ENCODE measurements at places on chromosomes 12 and 14.

DNA sequence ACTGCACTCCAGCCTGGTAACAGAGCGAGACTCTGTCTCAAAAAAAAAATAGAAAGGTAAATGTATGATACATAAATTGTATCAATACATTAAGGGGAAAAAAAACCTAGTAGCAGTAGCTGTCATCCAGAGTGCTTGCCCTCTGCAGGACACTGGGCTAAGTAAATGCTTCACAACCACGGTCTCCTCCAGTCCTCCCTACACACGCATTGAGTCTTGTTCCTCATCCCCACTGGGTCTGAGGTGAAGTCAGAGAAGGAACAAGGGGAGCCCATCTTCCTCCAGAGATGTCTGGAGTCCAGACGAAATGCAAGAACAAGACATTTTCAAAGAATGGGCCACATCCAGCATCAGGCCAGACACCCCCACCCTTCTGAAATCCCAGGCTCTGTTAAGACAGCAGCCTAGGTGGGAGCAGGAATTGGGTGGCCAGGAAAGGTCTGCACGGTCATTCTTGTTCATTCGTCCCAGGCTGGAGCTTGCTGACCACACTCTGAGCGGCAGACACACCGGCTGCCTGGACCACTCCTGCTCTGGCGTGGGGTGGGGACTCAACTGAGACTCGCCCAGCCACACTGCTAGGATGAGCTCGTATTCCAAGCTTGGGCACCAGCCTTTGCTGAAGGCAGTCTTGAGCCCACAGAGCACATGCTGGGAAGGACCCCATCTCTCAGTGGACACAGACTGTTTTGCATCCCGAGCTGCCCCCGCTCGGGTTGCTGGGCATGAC lies 45.5 kb downstream of the CHGA start:
- no peak for DNase-seq

DNA sequence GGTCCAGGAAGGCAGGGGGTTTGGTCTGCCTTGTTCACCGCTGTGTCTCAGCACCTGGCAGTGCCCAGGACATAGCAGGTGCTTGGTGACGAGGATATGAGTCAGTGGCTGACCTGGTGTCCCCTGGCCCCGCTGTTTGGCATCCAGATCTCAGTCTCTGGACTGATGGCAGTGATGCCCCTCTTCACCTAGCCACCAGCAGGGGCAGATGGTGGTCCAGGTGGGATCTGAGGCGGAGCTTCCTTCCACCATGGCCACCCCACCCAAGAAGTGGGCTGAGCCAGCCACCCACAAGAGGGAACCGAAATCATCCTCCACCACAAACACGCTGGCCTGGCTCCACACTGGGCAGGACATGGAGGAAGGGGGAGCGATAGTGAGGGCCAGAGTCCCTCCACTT lies 16.1 kb upstream of the SH2B3 start:
- DNase-seq: no peak

GRCh38 chr14:43085819-43086218 lies 1421.3 kb downstream of the FSCB start:
- no peak for DNase-seq

- no peak for DNase-seq
Measured at GRCh38 chr14:102571478-102572042, 20.9 kb upstream of the RCOR1 start.

DNA sequence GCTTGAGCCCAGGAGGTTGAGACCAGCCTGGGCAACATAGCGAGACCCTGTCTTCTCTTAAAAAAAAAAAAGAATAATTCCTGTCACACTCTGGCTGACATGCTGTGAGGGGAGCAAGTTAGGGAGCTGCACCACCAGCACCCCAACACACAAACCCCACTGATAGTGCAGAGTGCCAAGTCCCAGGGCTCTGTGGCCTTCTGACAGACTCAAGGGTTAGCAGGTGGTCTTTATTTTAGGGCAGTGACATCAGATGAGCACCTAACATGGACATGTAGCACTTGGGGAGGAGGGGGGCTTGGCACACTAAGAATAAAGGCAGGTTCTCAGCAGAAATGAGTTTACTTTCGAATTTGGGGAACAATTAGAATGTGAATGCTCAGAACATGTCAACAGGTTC lies 6.8 kb downstream of the USP5 start:
- DNase-seq: no peak

- peak; percentile 28 for DNase-seq
Measured at GRCh38 chr14:93906341-93907329, 20.5 kb upstream of the FAM181A start.

GRCh38 chr12:56601503-56601902 lies 28.6 kb downstream of the BAZ2A start:
- DNase-seq: no peak

GRCh38 chr12:51528852-51529650 lies 62.0 kb upstream of the SCN8A start:
- DNase-seq: no peak

DNA sequence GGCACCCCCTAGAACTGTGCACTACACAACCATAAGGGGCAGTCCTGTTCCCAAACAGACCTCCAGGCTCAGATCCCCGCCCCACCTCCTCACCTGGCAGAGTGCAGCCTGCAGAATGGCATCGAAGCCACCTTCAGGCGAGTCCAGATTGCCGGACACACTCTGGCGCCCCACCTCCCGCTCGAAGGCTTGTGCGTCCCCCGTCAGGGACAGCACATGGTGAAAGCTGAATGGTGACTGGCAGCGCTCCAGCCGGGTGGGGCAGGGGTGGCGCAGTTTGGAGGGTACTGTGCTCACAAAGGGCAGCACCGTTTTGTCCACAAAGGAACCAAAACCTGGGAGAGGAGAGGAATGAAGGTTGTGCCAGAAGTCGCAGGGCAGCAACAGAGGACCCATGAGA lies 10.6 kb downstream of the ITGB7 start:
- no peak for DNase-seq

DNA sequence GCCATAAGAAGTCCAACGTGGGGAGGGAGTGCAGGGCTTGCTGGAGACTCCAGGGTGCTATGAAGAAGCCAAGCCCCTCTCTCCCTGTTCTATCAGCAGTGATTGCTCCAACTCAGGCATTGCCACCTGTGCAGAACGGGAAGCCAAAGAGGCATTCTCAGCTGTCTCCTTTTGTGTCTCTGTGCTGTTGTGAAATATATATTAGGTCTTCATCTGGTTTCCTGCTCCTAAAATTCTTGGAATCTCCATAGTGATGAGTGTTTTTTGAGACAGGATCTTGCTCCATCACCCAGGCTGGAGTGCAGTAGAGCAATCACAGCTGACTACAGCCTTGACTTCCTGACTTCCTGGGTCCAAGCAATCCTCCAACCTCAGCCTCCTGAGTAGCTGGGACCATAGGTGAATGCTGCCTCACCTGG lies 51.2 kb upstream of the AEBP2 start:
- DNase-seq: no peak

DNA sequence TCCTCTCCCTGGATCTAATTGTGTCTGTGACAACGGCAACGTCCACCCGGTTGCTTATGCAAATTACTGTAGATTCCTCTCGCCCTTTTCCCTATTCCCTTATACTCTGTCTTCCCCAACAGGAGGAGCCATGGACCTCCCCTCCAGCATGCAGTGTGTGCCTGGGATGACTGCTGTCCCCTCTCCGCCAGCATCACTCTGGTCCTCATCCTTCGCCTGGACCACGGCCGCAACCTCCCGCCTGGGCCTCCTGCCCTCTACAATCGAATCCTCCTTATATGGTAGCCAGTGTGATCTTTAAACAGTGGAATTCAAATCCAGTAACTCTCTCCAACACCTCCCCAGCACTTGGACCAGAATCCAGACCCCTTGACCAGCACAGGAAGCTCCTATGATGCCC lies 30.6 kb upstream of the PRIMA1 start:
- DNase-seq: no peak

DNA sequence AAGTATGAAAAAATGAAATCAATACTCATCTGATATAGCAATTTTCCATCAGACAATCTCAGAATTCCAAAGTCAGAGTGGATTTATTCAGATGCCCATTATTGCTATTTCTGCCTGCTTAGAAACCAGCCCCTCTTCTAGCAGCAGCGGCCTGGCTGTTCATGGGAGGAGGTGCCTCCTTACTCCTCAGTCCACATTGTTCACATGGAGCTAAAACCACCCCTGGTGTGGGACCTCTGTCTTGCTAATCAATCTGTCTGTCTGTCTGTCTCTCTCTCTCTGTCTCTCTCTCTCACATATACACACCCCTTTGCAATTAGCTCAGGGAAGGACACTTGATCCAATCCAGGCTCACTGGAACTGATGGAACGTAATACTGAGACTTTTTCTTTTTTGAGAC lies 176.1 kb downstream of the APAF1 start:
- DNase-seq: no peak

- DNase-seq: no peak
Measured at GRCh38 chr12:19822476-19822875, 383.2 kb downstream of the AEBP2 start.

DNA sequence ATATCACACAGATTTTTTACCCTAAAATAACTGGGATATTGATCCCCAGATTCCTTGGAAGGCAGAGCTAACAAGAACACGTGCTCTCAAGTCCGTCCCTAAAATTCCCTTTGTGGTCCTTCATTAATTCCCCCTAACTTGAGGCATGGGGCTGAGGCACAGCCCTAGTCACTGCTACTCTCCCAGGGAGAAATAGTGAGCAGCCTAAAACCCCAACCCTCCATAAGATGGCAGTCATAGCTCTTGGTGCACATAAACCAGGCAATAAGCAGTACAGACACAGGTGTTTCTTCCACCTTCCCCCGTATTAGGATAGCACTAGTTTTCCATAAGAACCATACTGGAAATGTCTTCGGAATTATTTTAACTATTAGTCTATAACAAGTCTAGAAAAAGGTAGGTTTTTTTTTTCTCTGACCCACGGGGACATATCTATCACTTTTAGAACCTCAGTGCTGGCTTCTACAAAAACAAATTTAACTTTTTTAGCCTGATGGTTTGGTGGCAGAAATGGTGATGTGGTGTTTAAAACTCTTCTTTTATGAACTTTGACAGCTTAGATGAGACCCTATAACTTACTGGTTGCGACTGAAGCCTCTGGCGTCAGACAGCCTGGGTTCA lies 3.1 kb upstream of the ARHGEF40 start:
- no peak for DNase-seq

DNA sequence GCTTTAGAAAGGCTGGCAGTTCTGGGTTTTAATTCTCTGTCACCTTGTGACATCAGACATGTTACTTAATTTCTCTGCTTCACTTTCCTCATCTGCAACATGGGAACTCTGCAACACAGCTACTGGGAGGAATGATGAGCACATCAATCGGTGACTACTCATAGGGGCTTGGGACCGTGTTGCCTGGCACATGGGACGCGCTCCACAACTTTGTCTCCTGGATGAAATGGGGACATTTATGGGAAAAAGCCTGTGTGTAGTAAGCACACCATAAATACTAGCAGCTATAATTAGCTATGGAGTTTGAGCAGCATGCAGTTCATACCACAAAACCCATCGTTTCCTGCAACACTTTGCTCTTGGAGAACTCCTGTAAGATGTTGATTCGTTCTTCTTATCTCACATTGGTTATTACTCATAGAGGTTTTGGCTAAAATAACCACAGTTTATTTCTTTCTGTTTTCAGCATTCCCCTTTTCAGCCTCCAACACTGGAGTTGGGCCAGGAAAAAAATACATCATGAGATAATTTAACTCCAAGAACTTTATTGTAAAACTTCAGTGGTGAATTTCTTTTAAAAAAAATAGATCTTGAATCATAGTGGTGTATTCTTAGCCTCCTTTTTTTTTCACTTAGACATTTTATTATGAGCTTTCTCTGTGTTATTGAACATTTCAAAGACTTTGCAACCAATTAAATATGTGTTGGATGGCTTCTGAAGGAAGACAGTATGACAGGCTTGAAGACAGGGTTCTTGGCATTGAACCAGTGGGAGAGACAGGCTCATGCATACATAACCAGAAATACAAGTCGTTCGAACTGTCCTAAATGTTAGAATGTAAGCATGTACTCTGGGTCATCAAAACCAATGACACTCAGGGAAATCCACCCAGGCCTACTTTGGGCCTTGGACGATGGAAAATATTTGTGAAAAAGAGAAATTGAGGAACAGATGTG lies 72.7 kb downstream of the RIN3 start:
- no peak for DNase-seq

DNA sequence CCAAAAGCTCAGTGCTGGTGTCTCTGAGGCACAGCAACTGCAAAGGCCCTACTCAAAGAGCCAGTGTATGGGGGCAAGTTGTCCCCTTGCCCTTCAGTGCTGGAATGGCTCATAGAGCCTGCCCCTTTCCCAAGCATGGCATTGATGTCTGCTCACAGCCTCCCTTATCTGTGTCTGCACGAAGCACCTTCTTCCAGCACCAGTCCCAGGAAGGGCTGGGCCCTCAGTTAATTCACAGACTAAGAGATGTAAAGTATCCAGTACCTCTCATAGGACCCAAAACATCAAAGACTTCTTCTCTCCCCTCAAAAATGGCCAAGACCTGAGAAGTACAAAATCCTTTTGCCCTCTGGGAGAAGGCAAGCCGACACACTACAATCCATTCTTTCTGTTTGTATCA lies 1.6 kb upstream of the CMAS start:
- no peak for DNase-seq

Measured in pons (tissue), 1 donor.